Activated naive CD4-positive, alpha-beta T cell treated with anti-CD3 and anti-CD28 coated beads for 36 hours (primary cell): ENCODE measurements at places on chromosomes 5 and 9. TPM values are rescaled to one million over a fixed set of nuclear protein-coding genes. Genes with fewer than 3 reads are reported as not detected.

DNA sequence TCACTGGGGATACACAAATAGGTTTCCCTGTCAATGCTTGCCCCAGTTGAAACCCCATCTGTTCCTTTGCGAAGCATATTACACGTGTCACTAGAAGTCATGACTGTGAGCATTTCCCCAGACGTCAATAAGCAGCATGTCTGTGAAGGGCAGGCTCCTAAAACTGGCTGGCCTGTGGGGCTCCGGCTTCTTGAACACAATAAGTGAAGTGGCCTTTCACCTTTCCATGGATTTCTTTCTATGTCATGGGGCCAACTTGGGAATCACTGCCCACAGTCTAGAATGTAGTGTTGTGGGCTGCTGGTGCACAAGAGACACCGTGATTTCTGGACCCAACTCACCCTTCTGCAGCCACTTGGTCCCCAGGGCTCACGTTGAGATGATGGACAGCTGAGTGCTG, 60.4 kb upstream of the CTSL start:
- H3K27me3 ChIP-seq = peaks cover 2% of the 10 kb centered on the region
- no peaks in the 10 kb centered on the region for H3K4me1 ChIP-seq
- peaks cover 1% of the 10 kb centered on the region for H3K36me3 ChIP-seq
- H3K27ac ChIP-seq = no peak overlapping the region
- DNase-seq = no peak
- no peak overlapping the region for H3K4me3 ChIP-seq

- no peak overlapping the region for H3K4me3 ChIP-seq
- H3K27me3 ChIP-seq = peaks cover 2% of the 10 kb centered on the region
- no peak overlapping the region for H3K27ac ChIP-seq
Measured at GRCh38 chr9:105511446-105511845, 46.5 kb upstream of the FKTN start.

DNA sequence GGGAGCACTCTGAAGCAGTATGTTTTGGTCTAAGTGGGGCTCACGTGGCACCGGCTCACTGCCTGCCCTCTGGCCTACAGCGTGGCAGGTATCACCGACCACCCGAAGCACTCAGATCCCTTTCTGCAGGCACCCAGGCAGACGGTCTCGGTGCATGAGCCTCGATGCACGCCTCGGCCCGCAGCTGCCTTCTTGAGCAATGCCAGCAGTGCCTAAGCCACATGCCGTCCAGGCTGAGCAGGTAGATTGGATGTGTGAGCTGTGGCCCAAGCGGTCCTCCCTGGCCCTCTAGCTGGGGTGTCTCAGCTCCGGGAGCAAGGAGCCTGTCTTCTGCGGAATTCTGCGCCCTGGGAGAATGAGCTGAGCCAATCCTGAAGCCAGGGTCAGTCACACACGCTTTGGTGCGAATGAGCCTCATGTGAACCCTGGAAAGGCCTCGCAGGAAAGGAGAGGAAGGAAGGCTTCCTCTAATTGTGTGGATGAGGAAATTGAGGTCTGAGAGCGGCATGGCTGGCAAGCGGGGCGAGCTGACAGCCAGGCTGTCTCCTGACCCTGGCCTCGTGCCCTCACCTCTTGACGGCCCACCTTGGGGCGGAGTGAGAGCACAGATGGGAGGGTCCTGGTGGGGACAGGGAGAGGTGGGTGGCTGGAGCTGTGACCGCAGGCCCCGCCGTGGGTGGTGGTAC, 14.4 kb downstream of the RXRA start:
- H3K4me3 ChIP-seq = no peak overlapping the region
- DNase-seq = no peak
- no peak overlapping the region for H3K27ac ChIP-seq
- no peaks in the 10 kb centered on the region for H3K27me3 ChIP-seq

DNA sequence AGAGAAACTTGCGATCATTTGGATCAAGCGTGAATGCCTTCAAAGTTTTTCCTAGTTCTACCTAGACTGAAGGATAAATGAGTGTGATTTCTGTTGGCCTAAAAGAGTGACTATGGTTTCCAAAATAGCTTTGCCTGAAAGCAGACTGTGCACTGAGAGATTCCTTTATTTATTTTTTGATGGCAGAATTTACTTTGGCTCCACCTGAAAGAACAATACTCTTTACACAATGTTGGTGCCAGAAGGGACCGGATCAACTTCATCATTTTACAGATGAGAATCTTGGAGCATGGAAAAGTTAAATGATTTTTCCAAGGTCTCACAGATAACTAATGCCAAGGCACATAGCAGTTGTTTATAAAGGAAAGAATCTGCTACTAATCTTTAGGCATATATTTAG, 199.6 kb downstream of the KCTD16 start:
- H3K27me3 ChIP-seq = peaks cover 8% of the 10 kb centered on the region
- DNase-seq = no peak
- H3K27ac ChIP-seq = no peak overlapping the region

The ANXA2R gene
- total RNA-seq = 6.0 TPM

DNA sequence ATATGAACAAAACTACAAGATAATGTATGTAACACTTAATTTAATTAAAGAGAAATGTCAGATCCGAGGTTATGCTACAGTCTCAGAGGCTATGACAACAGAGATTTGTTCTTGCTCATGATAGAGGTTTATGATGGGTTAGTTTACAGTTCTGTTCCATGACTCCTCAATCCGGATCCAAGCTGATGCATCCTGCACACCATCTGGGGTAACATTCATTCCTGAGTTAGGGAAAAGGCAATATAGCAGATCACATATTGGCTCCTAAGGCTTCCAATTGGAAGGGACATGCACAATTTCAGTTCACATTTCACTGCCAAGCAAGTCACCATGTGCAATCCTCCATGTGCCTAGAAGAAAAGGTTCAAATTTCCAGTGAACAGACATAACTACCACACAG, 40.4 kb downstream of the ABLIM3 start:
- no peak overlapping the region for H3K27ac ChIP-seq
- no peaks in the 10 kb centered on the region for H3K4me1 ChIP-seq
- no peaks in the 10 kb centered on the region for H3K36me3 ChIP-seq
- H3K4me3 ChIP-seq = no peak overlapping the region
- no peak for DNase-seq

DNA sequence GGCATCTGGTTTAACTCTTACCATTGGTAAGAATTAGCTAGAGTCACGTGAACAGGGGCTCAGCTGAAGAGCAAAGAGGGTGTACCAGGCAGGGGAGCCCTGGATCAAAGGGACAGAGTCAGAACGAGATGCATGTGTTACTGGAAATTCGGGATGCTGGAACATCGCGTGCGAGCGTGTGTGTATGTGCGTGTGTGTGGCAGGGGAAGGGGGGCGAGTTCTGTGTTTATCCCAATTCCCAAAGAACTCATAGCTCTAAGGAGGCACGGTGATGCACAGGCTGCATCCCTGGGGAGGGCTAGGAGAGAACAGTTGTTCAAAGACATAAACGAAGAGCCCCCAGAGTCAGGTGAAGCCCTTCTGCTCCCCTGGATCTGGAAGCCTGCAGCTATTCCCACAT, 353.3 kb downstream of the GADD45G start:
- no peak for DNase-seq
- H3K4me1 ChIP-seq = peaks cover 20% of the 10 kb centered on the region
- peak overlapping the region; percentile 35 for H3K27ac ChIP-seq
- no peak overlapping the region for H3K4me3 ChIP-seq

The IL17B gene
- not detected for total RNA-seq

DNA sequence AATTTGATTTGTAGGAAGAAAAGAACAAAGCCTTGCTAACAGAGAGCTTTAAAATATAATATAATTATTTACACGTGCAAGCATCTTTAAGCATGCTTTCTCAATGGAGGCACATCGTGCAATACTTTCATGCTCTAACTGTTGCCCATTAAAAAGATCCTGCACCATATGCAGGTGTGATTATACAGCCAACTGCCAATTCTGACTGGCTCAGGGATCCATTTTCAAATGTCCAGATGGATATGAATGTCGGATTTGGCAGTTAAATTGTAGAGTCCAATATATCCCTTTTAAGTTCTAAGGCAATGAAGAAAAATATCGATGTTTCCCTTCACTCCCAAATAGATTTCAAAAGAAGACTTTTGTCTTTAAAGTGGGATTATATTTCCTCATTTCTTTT, 416.4 kb upstream of the CD180 start:
- peaks cover 5% of the 10 kb centered on the region for H3K27me3 ChIP-seq
- no peaks in the 10 kb centered on the region for H3K36me3 ChIP-seq
- no peak for DNase-seq
- no peak overlapping the region for H3K4me3 ChIP-seq

The TNFAIP8 gene
- 141 TPM for total RNA-seq

- no peak overlapping the region for H3K4me3 ChIP-seq
- no peak for DNase-seq
- H3K27ac ChIP-seq = no peak overlapping the region
- no peaks in the 10 kb centered on the region for H3K4me1 ChIP-seq
Measured at GRCh38 chr5:126178521-126178920, 244.7 kb upstream of the GRAMD2B start.

GRCh38 chr5:15897656-15898055, 281.9 kb downstream of the MARCHF11 start:
- H3K4me1 ChIP-seq = no peaks in the 10 kb centered on the region
- no peak for DNase-seq
- no peak overlapping the region for H3K27ac ChIP-seq

The ARHGEF39 gene
- total RNA-seq = 28.9 TPM

The NRG2 gene
- not detected for total RNA-seq

The PCDHA1 gene
- not detected for total RNA-seq

DNA sequence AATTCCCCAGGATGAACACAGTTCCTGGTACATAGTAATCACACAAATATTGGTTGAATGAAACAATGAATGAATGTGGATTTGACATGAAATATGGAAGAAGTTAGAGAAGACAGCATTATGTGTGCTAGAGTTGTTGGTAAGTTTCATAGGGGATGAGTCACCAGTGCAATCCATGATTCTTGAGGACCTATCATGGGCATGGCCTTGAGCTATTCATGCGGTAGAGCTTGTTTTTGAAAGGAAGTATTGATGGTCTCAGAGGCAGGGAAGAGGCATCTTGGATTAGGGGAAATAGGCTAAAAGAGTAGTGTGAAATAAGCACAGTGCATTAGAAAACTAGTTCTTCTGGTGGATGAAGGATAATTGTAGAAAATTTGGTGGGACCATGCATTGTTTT, 22.1 kb downstream of the SPATA31D1 start:
- DNase-seq = no peak
- peaks cover under 1% of the 10 kb centered on the region for H3K27me3 ChIP-seq
- no peaks in the 10 kb centered on the region for H3K4me1 ChIP-seq
- H3K36me3 ChIP-seq = no peaks in the 10 kb centered on the region
- H3K27ac ChIP-seq = no peak overlapping the region

GRCh38 chr5:137453483-137454080, 45.5 kb downstream of the SPOCK1 start:
- H3K36me3 ChIP-seq = no peaks in the 10 kb centered on the region
- no peaks in the 10 kb centered on the region for H3K4me1 ChIP-seq
- peak; percentile 8 for DNase-seq
- no peak overlapping the region for H3K27ac ChIP-seq

GRCh38 chr5:96198356-96199058, 234.5 kb downstream of the PCSK1 start:
- no peaks in the 10 kb centered on the region for H3K4me1 ChIP-seq
- H3K4me3 ChIP-seq = no peak overlapping the region
- H3K27ac ChIP-seq = no peak overlapping the region
- no peak for DNase-seq
- H3K27me3 ChIP-seq = peaks cover 22% of the 10 kb centered on the region

- H3K36me3 ChIP-seq = no peaks in the 10 kb centered on the region
- H3K27me3 ChIP-seq = no peaks in the 10 kb centered on the region
- no peaks in the 10 kb centered on the region for H3K4me1 ChIP-seq
- H3K27ac ChIP-seq = no peak overlapping the region
- DNase-seq = no peak
Measured at GRCh38 chr9:131065599-131065998, 30.7 kb upstream of the AIF1L start.

DNA sequence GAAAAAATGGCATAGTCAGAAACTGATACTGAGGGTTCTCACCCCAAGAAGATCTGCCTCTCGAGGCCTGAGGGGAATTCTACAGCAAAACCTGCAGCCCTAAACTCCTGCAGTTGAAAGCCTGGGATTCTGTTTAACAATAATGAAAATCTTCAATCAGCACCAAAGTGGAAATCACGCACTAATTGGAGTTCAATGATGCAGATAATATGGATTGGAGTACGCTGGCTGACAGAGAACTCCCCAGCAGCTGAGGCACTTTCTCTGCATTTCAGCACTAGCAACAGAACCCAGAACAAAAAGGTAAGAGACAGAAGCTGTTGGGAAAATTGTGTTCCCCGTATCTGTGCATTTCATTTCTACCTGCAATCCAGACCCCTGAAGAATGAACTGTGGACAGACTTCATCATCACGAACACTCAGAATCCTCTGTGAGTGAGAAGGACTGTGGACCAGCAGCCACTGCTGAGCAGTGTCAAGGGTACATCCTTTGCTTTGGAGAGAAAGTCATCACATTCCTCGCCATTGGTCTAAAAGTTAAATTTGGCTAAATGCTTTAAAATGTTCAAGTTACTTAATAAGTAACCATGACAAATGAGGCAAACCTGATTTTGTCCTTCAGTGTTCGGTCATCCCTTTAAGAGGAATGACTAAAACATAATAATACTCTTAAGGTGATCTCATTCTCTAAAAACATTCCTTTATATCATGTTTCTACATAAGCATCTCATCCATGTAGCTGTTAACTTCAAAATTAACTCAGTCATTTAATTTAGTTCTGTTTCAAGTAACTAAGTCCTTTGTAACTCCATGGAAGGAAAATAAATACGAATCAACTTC, 126.1 kb downstream of the GAS1 start:
- no peak for DNase-seq
- H3K4me1 ChIP-seq = no peaks in the 10 kb centered on the region
- no peak overlapping the region for H3K4me3 ChIP-seq
- no peaks in the 10 kb centered on the region for H3K36me3 ChIP-seq
- H3K27ac ChIP-seq = no peak overlapping the region

The ELAVL2 gene
- total RNA-seq = not detected

The TEK gene
- total RNA-seq = not detected

DNA sequence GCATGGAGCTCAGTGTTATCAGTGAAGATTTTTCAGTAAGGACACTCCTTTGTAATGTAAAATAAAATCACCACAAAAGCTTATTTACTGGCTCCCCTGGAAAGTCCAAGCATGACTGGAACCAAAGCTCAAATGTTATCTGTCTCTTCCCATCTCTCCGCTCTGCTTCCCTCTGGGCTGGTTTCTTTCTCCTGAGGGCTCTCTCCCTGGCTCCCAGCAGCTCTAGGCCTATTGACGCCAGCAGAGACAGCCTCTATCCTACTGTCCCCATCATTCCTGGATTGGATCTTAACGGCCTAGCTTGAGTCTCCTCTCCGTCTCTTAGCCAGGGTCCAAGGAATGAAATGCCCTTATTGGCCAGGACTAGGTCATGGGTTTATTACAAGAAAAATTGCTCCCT, 86.1 kb downstream of the TMEM167A start:
- no peaks in the 10 kb centered on the region for H3K27me3 ChIP-seq
- no peak overlapping the region for H3K27ac ChIP-seq
- H3K4me1 ChIP-seq = no peaks in the 10 kb centered on the region
- no peak for DNase-seq
- H3K4me3 ChIP-seq = no peak overlapping the region
- H3K36me3 ChIP-seq = no peaks in the 10 kb centered on the region

GRCh38 chr5:111385970-111386831, 126.1 kb downstream of the STARD4 start:
- DNase-seq = no peak
- H3K27me3 ChIP-seq = no peaks in the 10 kb centered on the region
- no peak overlapping the region for H3K27ac ChIP-seq
- H3K4me1 ChIP-seq = peaks cover 26% of the 10 kb centered on the region
